ENCODE measurements at places on chromosomes 1 and 21. TPM values are rescaled to one million over a fixed set of nuclear protein-coding genes. Genes with fewer than 3 reads are reported as not detected.

DNA sequence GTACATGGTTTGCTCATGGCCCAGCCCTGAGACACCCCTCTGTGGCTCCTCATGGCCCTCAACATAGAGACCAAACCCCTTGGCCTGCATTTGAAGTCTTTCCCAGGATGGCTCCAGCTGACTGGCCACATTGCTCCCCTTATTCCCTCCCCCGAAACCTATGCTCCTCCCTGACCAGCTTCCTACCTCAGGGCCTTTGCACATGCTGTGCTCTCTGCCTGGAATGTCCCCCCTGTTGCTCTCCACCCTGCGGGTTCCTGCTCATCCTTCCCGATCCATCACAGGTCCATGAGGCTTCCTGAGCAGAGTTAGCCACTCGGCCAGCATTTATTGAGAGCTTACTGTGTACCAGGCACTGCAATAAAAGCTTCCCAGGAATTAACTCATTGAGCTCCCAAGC lies 70.9 kb upstream of the SELENON start:
- no peak overlapping the region for H3K4me3 ChIP-seq
- peaks cover 12% of the 10 kb centered on the region for H3K27me3 ChIP-seq
- no peak for DNase-seq
- H3K27ac ChIP-seq = no peak overlapping the region

The SDHB gene
- total RNA-seq = 58.0 TPM

The NTNG1 gene
- total RNA-seq = 3.7 TPM

DNA sequence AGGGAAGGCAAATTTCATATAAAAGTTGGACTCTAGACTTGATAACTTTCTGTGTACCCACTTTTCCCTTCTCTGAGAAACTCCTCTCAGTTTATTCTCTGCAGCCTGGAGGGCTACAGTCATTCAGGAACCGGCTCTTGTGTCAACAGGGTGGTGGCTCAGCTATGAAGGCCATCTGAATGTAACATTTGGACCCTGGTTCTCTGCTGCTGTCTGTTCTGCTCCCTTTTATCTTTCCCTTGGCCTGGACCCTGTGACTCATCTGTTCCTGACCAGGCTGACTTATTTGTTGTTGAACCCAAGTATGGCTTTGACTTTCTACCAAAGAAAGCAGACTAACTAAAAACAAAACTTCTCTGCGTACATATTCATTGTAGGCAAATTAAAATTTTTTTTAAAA lies 75.4 kb downstream of the CENPF start:
- H3K4me1 ChIP-seq = no peaks in the 10 kb centered on the region
- H3K4me3 ChIP-seq = no peak overlapping the region
- DNase-seq = no peak

GRCh38 chr1:2488688-2489087 lies 12.6 kb downstream of the PLCH2 start:
- no peak overlapping the region for H3K27ac ChIP-seq
- no peaks in the 10 kb centered on the region for H3K27me3 ChIP-seq
- H3K36me3 ChIP-seq = no peaks in the 10 kb centered on the region
- no peak for DNase-seq
- peaks cover 10% of the 10 kb centered on the region for H3K4me1 ChIP-seq

The PHTF1 gene
- total RNA-seq = 25.7 TPM

GRCh38 chr1:36142121-36142520 lies 7.2 kb downstream of the TRAPPC3 start:
- peaks cover 5% of the 10 kb centered on the region for H3K4me1 ChIP-seq
- H3K4me3 ChIP-seq = no peak overlapping the region
- no peak overlapping the region for H3K27ac ChIP-seq
- peaks cover 4% of the 10 kb centered on the region for H3K36me3 ChIP-seq
- no peak for DNase-seq

The C1orf210 gene
- total RNA-seq = not detected

The IGSF8 gene
- 37.2 TPM for total RNA-seq

The ATP1A4 gene
- total RNA-seq = not detected
